Prostate gland (tissue), 2 donors: ENCODE measurements at places on chromosomes 11 and 22.

- peaks cover 8% of the 10 kb centered on the region for H3K4me1 ChIP-seq
- H3K27me3 ChIP-seq = no peaks in the 10 kb centered on the region
- H3K4me3 ChIP-seq = no peak overlapping the region
- H3K36me3 ChIP-seq = no peaks in the 10 kb centered on the region
- H3K27ac ChIP-seq = no peak overlapping the region
- no peak for DNase-seq
Measured at GRCh38 chr11:46512261-46512881, 81.5 kb downstream of the AMBRA1 start.

- H3K4me3 ChIP-seq = no peak overlapping the region
- peak; percentile 40 for DNase-seq
- no peak overlapping the region for H3K27ac ChIP-seq
- H3K36me3 ChIP-seq = peaks cover 18% of the 10 kb centered on the region
- no peaks in the 10 kb centered on the region for H3K27me3 ChIP-seq
- H3K4me1 ChIP-seq = no peaks in the 10 kb centered on the region
Measured at GRCh38 chr11:129881570-129882170, 13.7 kb downstream of the NFRKB start.

DNA sequence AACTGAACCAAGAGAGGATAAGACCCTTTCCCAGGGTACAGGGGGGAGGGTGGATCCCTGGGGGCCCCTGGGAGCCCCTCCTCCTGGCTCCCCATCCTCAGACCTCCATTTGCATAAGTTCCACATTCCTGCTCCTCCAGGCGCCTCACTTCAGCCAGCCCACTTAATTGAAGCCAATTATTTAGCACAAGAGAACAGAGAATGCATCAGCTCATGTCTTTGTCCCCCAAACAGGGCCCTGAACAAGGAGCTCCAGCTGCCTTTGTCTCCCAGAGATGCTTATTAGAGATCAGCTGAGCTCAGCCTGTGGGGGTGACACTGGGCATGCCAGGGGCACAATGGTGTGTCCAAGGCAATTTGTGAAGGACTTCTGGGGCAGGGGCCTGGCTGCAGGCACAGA is 89.9 kb upstream of the PRDM11 start:
- no peaks in the 10 kb centered on the region for H3K4me1 ChIP-seq
- no peak overlapping the region for H3K4me3 ChIP-seq
- no peak for DNase-seq
- no peaks in the 10 kb centered on the region for H3K36me3 ChIP-seq
- H3K27ac ChIP-seq = no peak overlapping the region

DNA sequence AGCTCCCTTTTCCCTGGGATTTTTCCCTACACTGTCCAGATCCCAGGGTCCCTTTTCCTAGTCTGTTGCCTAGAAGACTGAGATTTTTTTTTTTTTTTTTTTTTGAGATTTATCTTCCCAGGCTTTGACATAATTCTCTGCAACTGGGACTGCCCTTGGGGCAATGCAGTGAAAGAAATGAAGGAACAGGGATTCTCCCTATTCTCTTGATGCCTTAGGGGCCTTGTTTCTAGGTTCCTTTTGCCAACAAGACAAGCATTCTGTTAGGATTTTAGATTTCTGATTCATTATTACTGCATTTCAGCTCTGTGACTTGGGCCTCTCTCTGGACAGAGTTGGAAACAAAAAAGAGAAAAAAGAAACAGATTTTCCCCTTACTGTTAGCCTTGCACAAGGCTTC is 47.3 kb downstream of the QSER1 start:
- no peaks in the 10 kb centered on the region for H3K27me3 ChIP-seq
- H3K27ac ChIP-seq = no peak overlapping the region
- no peaks in the 10 kb centered on the region for H3K36me3 ChIP-seq
- no peaks in the 10 kb centered on the region for H3K4me1 ChIP-seq
- DNase-seq = no peak

- no peaks in the 10 kb centered on the region for H3K36me3 ChIP-seq
- H3K27me3 ChIP-seq = no peaks in the 10 kb centered on the region
- H3K27ac ChIP-seq = no peak overlapping the region
- peak; percentile 32 for DNase-seq
- H3K4me3 ChIP-seq = no peak overlapping the region
Measured at GRCh38 chr11:62999649-63000048, 14.9 kb upstream of the SLC22A6 start.
